ENCODE measurements at places on chromosomes 1 and 21. TPM values are rescaled to one million over a fixed set of nuclear protein-coding genes. Genes with fewer than 3 reads are reported as not detected.

DNA sequence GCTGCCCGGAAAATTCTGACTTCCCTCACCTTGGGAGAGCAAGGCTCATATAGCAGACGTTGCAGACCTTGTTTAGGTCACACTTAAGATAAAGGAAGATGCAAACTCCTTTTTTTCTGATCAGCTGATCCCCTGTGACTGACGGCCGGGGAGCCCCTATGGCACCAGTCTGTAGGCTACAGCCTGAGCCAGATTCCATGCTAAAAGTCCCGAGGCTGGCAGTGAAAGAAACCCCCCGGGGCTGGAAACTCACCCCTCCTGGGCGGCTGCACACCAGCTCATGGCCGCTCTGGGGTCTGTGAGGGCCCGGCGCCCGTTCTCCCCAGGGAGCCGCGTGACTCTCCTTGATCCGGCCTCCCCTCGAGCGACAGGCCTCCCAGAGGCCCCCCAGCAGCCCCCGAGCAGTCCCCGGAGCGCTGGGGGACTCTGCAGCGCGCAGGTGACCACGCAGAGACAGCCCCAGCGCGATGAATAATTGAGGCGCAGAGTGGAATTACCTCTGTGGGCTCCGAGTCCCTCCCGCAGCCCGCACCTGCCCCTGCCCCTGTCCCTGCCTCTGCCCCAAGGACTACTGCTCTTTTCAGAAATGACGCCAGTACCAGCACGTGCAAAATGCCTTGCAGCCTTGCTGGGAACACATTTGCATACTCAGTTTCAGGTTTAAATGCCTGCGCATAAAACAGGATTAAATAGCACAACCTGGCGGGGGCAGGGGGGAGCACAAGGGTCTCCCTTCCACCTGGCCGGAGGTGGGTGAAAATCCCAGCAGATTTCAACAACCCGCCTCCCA, 62.6 kb upstream of the CLDN14 start:
- H3K36me3 ChIP-seq = no peaks in the 10 kb centered on the region
- no peak overlapping the region for H3K27ac ChIP-seq
- no peaks in the 10 kb centered on the region for H3K4me1 ChIP-seq
- no peak overlapping the region for H3K4me3 ChIP-seq
- DNase-seq = no peak
- H3K27me3 ChIP-seq = peaks cover 10% of the 10 kb centered on the region

DNA sequence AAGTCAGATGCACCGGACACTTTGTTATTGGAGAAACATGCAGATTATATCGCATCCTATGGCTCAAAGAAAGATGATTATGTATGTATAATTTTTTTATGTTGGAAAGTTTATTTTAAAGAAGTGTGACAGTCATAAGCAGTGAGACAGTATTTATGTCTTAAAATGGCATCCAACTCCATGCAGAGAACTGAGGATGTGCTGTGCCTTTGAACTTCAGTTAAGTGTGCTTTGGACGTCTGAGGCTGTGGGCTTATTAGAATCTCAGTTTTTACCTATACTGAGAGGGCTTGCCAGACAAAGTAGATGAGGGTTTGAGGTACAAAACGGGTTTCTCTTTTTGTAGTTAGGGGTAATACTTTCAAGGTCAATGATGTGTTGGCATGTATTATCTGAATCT, 1.5 kb downstream of the RABGGTB start:
- no peaks in the 10 kb centered on the region for H3K27me3 ChIP-seq
- DNase-seq = no peak
- peaks cover 65% of the 10 kb centered on the region for H3K36me3 ChIP-seq
- H3K4me3 ChIP-seq = peak overlapping the region; percentile 97

LHX8 gene
- not detected for total RNA-seq

- no peak for DNase-seq
- H3K27me3 ChIP-seq = no peaks in the 10 kb centered on the region
- no peak overlapping the region for H3K4me3 ChIP-seq
- H3K36me3 ChIP-seq = peaks cover 2% of the 10 kb centered on the region
Measured at GRCh38 chr21:35136586-35137219, 87.6 kb upstream of the RUNX1 start.

FAM72A gene
- total RNA-seq = 32.3 TPM

RPTN gene
- total RNA-seq = not detected

Measured in activated T-helper 1 cell treated with anti-CD3 and anti-CD28 coated beads, Interleukin-12 subunit alpha, Interleukin-12 subunit beta, Interleukin-2, Interleukin-4 antibody, amounts not matched to agents 30 ng/mL and 10 ng/mL and 1 ng/mL, durations not matched to agents 14 hours and 24 hours and 36 hours (primary cell).